Activated T-cell treated with anti-CD3 and anti-CD28 coated beads, Interleukin-2, amount 50 U/mL, for 72 hours (primary cell): ENCODE measurements at places on chromosomes 5 and 9. TPM values are rescaled to one million over a fixed set of nuclear protein-coding genes. Genes with fewer than 3 reads are reported as not detected.

- DNase-seq, result no peak
- H3K27ac ChIP-seq, result no peak overlapping the region
- H3K27me3 ChIP-seq, result no peaks in the 10 kb centered on the region
- H3K4me3 ChIP-seq, result no peak overlapping the region
These were observed 95.6 kb downstream of the HSPA4 start for GRCh38 chr5:133147411-133147810.

ITK gene
- total RNA-seq, result 289 TPM

DNA sequence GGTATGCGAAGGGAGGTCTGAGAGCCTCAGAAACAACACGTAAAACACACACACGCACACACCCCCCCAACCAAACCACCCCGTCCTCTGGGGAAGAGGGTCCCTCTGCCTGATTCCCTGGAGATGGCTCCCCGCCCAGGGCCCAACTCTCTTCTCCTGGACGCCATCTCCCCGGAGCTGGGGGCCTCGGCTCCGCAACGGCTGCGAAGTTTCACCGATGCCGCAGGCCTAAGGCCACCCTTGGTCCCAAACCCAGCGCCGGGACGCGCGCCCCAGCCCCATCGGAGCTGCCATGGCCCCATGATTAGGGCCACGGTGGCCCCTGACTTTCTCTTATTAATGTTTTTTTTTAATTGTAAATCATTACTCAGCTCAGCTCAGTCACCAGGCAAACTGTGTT lies 181.4 kb upstream of the TBCA start:
- no peak overlapping the region for H3K27ac ChIP-seq
- no peak for DNase-seq
- H3K4me1 ChIP-seq, result peaks cover 17% of the 10 kb centered on the region
- H3K4me3 ChIP-seq, result no peak overlapping the region
- H3K27me3 ChIP-seq, result peaks cover 48% of the 10 kb centered on the region

SDHA gene
- total RNA-seq, result 143 TPM

- H3K4me1 ChIP-seq, result no peaks in the 10 kb centered on the region
- H3K4me3 ChIP-seq, result no peak overlapping the region
- no peaks in the 10 kb centered on the region for H3K27me3 ChIP-seq
- no peak for DNase-seq
- no peaks in the 10 kb centered on the region for H3K36me3 ChIP-seq
These were observed 216.3 kb downstream of the ISL1 start for GRCh38 chr5:51599587-51599986.

FOXD4 gene
- not detected for total RNA-seq

- no peaks in the 10 kb centered on the region for H3K36me3 ChIP-seq
- H3K4me3 ChIP-seq, result no peak overlapping the region
- H3K27me3 ChIP-seq, result peaks cover 3% of the 10 kb centered on the region
- no peaks in the 10 kb centered on the region for H3K4me1 ChIP-seq
These were observed 29.0 kb downstream of the ANGPTL2 start for GRCh38 chr9:127093319-127094020.

GABRA1 gene
- not detected for total RNA-seq

ANKRD31 gene
- total RNA-seq, result 0.58 TPM

DNA sequence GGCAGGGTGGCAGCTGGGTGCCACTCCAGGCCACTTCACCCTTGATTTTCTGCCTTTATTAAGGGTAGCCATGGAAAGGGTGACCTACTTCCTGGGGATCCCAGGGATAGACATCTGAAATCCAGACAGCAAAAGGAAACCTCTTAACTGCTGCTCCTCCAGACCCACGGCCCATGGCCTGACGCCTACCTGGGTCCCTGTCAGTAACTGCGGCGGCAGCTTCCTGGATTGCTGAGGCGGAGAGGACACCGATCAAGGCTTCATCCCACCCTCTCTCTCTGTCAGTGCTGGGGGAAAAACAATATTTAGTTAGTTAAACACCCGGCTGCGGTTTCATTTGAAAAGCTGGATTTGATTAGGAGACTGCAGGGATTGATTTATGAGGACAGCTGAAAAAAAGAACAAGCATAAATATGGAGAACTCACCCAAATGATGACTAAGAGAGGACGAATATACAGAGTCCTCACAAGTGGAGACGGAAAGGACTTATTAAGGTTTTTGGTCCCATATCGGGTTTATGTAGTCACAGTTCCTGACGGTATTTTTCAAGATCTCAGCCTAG lies 158.7 kb upstream of the KLF4 start:
- H3K27me3 ChIP-seq, result no peaks in the 10 kb centered on the region
- no peaks in the 10 kb centered on the region for H3K36me3 ChIP-seq
- no peak overlapping the region for H3K4me3 ChIP-seq
- DNase-seq, result no peak
- H3K4me1 ChIP-seq, result no peaks in the 10 kb centered on the region
- H3K27ac ChIP-seq, result no peak overlapping the region

- H3K4me1 ChIP-seq, result no peaks in the 10 kb centered on the region
- DNase-seq, result no peak
- H3K4me3 ChIP-seq, result no peak overlapping the region
- H3K27ac ChIP-seq, result no peak overlapping the region
- H3K27me3 ChIP-seq, result no peaks in the 10 kb centered on the region
- H3K36me3 ChIP-seq, result no peaks in the 10 kb centered on the region
These were observed 935.1 kb upstream of the WWC1 start for GRCh38 chr5:167356374-167356773.

- H3K4me3 ChIP-seq, result no peak overlapping the region
- H3K27me3 ChIP-seq, result peaks cover 25% of the 10 kb centered on the region
- peaks cover 9% of the 10 kb centered on the region for H3K36me3 ChIP-seq
- H3K4me1 ChIP-seq, result no peaks in the 10 kb centered on the region
These were observed 126.1 kb upstream of the PITX1 start for GRCh38 chr5:135160036-135160675.

DNA sequence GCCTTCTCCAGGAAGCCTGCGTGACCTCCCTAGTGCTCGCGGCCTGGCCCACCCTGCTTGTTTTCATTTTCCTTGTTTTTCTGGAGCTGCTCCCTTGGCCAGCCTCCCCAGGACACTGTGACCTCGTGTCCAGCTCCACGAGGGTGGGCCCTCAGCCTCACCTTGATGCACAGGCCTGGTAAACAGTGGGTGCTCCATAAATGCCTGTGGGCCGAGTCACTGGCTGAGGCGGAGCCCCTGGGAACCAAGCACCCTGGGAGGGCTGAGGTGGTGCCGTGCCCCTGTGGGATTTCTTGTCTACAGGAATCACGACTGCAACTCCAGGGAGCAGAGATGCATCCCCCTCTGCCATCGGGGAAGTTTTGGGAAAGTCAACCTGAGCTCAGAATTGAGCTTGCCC lies 17.2 kb downstream of the FAM163B start:
- DNase-seq, result no peak
- peaks cover 7% of the 10 kb centered on the region for H3K27me3 ChIP-seq
- H3K4me3 ChIP-seq, result no peak overlapping the region
- H3K36me3 ChIP-seq, result peaks cover 3% of the 10 kb centered on the region
- no peaks in the 10 kb centered on the region for H3K4me1 ChIP-seq

DNA sequence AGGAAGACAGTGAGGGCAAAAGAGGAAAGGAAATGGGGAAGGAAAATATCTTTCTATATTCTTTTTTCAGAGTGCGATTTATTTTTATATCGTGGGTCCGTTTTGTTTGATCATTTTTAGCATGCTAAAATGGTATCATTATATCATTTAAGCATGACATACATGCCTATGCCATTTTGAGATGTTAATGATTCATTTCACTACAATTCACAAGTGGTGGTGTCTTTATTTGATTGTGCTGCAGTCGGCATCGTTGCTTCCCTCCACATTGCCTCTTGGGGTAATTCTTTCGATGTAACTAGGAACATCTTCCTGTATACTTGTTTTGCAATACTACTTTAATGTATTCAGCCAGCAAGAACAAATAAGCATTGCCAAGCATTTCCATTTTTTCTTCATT lies 145.2 kb downstream of the CFAP90 start:
- no peak overlapping the region for H3K4me3 ChIP-seq
- H3K27ac ChIP-seq, result no peak overlapping the region
- H3K27me3 ChIP-seq, result peaks cover 5% of the 10 kb centered on the region
- no peak for DNase-seq
- H3K4me1 ChIP-seq, result no peaks in the 10 kb centered on the region

- no peak overlapping the region for H3K27ac ChIP-seq
- peaks cover 17% of the 10 kb centered on the region for H3K4me1 ChIP-seq
- H3K36me3 ChIP-seq, result no peaks in the 10 kb centered on the region
- no peak for DNase-seq
- peaks cover 36% of the 10 kb centered on the region for H3K27me3 ChIP-seq
- H3K4me3 ChIP-seq, result peak overlapping the region; percentile 14
These were observed 1.4 kb downstream of the PRR16 start for GRCh38 chr5:120465436-120465961.

DNA sequence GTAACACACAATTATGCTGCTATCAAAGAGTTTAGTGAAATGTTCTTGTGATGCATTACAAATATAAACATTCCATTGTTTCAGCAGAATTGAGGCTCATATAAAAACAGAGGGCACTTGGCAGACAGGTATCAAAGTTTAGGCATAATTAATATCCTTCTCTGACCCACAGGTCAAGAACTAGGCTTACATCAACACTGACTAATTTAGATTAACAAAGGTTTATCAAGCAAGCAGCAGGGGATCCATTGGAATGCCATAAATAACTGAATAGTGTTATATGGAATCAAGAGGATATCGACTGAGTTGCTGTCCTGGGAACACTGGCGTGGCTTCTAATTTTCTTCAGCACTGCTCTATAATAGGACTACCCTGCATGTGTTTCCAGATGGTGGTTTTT lies 414.5 kb upstream of the ARRDC3 start:
- H3K27me3 ChIP-seq, result no peaks in the 10 kb centered on the region
- no peak overlapping the region for H3K27ac ChIP-seq
- DNase-seq, result no peak
- no peaks in the 10 kb centered on the region for H3K36me3 ChIP-seq
- no peak overlapping the region for H3K4me3 ChIP-seq

- no peak for DNase-seq
- peaks cover 21% of the 10 kb centered on the region for H3K27me3 ChIP-seq
- no peaks in the 10 kb centered on the region for H3K4me1 ChIP-seq
- no peak overlapping the region for H3K27ac ChIP-seq
- H3K36me3 ChIP-seq, result no peaks in the 10 kb centered on the region
These were observed 204.9 kb downstream of the GABBR2 start for GRCh38 chr9:98503867-98504266.

REEP2 gene
- 6.6 TPM for total RNA-seq

CANX gene
- total RNA-seq, result 714 TPM

GRCh38 chr5:93164690-93165089 lies 416.3 kb downstream of the NR2F1-AS1 start:
- H3K4me3 ChIP-seq, result no peak overlapping the region
- H3K27me3 ChIP-seq, result no peaks in the 10 kb centered on the region
- H3K36me3 ChIP-seq, result no peaks in the 10 kb centered on the region

- DNase-seq, result no peak
- H3K4me1 ChIP-seq, result no peaks in the 10 kb centered on the region
- no peaks in the 10 kb centered on the region for H3K27me3 ChIP-seq
- H3K4me3 ChIP-seq, result no peak overlapping the region
- H3K36me3 ChIP-seq, result no peaks in the 10 kb centered on the region
These were observed 61.5 kb downstream of the DCP2 start for GRCh38 chr5:113038136-113038535.

DNA sequence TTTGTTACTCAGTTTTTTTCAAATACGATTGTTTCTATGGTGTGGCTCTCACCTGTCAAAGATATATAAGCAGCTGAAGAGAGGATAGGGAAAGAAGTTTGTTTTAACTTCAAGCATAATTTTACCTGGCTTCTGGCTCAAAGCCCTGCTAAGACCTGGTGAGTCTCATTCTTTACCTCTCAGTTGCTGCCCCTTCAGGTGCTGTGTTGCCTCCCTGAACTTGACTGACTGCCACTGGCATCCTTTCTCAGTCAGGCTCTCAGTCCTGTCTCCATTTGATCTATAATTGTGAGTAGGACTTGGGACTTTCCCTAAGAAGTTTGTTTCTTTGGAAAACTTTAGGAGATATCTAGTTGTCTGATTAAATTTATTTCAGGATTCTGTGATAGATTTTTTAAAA lies 249.6 kb downstream of the IZUMO3 start:
- no peaks in the 10 kb centered on the region for H3K4me1 ChIP-seq
- no peak overlapping the region for H3K4me3 ChIP-seq
- H3K27me3 ChIP-seq, result no peaks in the 10 kb centered on the region
- no peaks in the 10 kb centered on the region for H3K36me3 ChIP-seq
- H3K27ac ChIP-seq, result no peak overlapping the region

GLRA1 gene
- total RNA-seq, result not detected

DNA sequence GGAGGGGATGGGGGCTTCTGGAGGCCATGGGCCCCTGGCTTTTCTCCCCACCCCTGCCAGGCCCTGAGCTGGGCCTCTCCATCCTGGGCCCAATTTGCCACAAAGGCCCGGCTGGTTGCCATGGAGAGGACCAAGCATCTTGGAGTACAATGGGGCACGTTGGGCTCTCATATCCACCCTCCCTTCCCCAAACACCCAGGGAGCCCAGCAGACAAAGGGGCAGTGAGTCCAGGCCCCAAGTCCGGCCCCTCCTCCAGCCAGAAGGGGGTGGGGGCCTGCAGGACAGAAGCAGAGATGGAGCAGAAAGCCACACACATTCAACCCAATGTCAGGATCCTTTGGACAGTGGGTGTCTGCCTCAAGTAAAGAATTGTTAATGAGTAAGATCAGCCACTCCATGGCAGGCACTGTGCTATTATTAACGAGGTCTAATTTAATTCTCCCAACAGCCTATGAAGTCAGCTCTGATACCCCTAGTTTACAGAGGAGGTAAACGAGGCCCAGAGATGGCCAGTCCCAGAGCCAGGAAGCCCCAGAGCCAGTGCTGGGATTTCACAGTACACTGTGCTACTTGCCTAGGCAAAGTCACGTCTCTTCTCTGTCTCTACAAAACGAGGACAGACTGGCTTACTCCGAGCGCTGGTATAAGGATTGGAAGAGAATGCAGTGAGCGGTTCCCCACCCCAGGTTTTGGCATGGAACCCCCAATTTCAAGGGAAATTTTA lies 2.3 kb downstream of the CRB2 start:
- H3K4me3 ChIP-seq, result no peak overlapping the region
- peaks cover 23% of the 10 kb centered on the region for H3K4me1 ChIP-seq
- no peak overlapping the region for H3K27ac ChIP-seq
- no peaks in the 10 kb centered on the region for H3K36me3 ChIP-seq

ADGRD2 gene
- not detected for total RNA-seq

- peaks cover 36% of the 10 kb centered on the region for H3K4me1 ChIP-seq
- peak overlapping the region; percentile 89 for H3K27ac ChIP-seq
- peak; percentile 43 for DNase-seq
- peaks cover 50% of the 10 kb centered on the region for H3K27me3 ChIP-seq
- H3K36me3 ChIP-seq, result no peaks in the 10 kb centered on the region
These were observed 153.1 kb downstream of the PCSK1 start for GRCh38 chr5:96279801-96280542.

- H3K27me3 ChIP-seq, result no peaks in the 10 kb centered on the region
- H3K4me1 ChIP-seq, result peaks cover 42% of the 10 kb centered on the region
- no peak for DNase-seq
- peaks cover 2% of the 10 kb centered on the region for H3K36me3 ChIP-seq
- H3K27ac ChIP-seq, result peak overlapping the region; percentile 96
These were observed 784 bp upstream of the MSANTD3 start for GRCh38 chr9:100426189-100426529.

DNA sequence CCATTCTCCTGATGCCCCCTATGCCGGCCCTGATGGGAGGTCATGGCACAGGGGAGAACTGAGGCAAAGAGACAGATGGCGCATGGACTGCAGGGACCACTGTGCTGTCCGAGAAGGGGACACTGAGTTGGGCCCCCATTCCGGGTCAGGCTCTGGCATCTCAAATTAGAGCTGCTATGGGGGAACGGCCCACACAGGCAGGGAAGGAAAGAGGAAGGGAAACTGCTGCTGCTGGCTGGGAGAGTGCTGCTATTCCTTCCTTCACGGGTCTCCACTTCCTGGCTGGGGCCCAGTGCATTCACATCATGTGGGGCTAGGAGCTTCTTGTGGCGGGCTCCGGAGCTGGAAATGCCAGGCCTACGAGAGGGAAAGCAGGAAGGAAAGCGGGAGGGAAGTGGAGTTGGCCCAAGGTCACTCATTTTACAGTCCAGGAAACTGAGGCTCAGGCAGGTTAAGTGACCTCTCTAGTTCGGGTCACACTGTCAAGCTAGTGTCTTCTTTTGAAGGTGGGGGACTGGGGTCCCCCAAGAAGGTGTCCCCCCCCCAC lies 1.3 kb upstream of the CARD19 start:
- DNase-seq, result no peak
- H3K27me3 ChIP-seq, result no peaks in the 10 kb centered on the region
- H3K4me1 ChIP-seq, result peaks cover 81% of the 10 kb centered on the region
